Common myeloid progenitor, CD34-positive (primary cell): ENCODE measurements at places on chromosomes 6 and 20.

DNA sequence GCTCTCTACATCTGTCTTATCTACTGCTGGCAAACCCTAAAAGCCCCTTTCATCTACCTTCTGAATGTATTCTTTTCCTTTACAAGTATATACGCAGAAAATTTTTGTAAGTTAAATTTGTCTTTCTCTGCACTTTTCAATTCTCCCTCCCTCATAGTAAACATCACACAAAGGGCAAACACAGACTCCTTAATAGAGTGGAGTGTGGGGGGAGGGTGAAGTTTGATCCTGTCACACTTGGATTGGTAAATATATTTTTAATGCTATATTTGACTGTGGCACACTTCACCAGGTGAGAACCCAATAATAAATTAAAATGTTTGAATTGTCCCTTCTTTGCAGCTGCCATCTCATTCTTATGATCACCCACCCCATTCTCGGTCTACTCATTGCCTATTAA lies 33.2 kb upstream of the PAQR8 start:
- no peak for DNase-seq

GRCh38 chr6:144460327-144461095 lies 175.4 kb downstream of the UTRN start:
- DNase-seq, result no peak

DNA sequence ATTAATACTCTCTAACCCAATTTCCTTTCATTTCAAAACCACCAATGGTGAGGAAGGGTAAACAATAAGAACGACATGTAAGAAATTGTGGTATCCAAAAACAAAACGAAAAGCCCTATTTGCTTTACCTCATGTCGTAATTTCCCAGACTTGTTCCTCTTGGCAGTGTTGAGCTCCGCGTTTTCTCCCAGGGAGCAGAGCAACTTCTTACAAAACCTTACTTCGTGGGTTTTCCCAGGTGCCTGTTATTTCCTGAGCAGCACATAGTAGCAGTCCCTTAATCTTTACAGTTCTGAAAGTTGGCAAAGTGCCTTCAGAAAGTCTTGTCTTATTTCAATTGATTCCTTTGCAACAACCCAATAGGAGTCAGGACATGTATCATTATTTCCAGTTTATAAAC lies 207.9 kb upstream of the MARCKS start:
- DNase-seq, result no peak

- no peak for DNase-seq
Observed at GRCh38 chr6:136344420-136344819, 54.8 kb upstream of the BCLAF1 start.

GRCh38 chr6:152428126-152428525 lies 209.0 kb downstream of the SYNE1 start:
- DNase-seq, result no peak

- DNase-seq, result no peak
Observed at GRCh38 chr20:7214081-7214740, 446.7 kb downstream of the BMP2 start.

- no peak for DNase-seq
Observed at GRCh38 chr20:33696448-33696847, 10.3 kb upstream of the E2F1 start.

DNA sequence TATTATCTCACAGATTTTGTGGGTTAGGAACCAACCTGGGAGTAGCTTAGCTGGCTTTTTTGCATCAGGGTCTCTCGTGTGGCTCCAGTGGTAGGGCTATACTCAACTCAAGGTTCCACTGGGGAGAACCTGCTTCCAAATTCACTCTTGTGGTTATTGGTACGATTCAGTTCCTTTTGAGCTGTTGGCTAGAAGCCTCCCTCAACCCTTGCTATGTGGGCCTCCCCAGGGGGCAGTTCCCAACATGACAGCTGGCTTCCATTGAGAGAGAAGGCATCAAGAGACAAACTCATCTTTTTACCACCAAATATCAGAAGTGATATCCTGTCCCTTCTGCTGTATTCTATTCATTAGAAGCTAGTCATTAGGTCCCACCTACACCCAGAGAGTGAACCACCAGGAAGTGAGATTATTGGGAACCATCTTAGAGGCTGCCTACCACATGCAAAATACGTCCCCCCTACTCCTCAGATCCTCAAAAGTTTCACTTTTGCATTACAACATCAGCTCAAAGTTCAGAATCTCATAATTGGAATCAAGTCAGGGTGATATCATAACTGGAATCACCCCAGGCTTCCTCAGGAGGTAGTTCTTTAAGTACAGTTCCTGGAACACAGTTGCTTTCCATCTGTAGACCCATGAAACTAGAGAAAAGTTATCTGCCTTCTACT lies 30.9 kb downstream of the MKKS start:
- no peak for DNase-seq

DNA sequence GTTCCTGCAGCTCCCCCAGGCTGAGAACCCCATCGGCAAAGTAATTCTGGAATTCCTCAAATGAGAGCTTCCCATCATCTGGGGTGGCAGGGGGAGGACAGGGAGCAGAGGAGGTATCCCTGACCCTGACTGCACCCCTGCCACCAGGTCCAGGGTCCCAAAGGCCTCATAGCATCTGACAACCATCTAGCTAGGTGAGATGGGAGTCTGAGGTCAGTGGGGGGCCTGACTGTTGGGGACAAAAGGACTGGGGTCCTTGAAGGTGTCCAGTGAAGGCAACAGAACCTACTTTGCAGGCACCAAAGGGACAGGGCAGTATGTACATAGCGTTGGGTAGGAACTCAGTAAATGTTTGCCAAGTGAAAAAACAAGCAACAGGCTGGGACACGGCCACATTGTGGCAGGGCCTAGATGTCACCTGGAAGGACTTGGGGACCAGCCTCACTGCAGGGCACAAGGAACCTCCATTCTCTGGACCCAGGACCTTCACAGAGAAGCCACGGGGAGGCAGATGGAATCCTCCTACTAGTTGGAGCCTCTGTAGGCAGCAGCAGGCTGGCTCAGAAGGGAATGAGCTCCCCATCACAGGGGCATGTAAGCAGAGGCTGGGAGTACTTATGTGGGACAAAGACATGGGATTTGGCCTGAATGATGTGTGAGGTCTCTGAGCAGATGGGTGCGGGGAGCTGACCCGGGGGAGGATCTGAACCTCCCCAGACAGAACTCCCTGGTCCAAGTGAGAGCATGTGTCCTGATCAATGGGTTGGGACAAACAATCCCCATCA lies 3.3 kb downstream of the NECAB3 start:
- DNase-seq, result no peak

GRCh38 chr20:40743141-40743775 lies 54.2 kb upstream of the MAFB start:
- no peak for DNase-seq
